RPMI7951 (cell line): ENCODE measurements at places on chromosomes 4 and X. TPM values are rescaled to one million over a fixed set of nuclear protein-coding genes. Genes with fewer than 3 reads are reported as not detected.

- DNase-seq = no peak
These were observed 33.0 kb downstream of the DRP2 start for GRCh38 chrX:101252634-101253033.

GRCh38 chr4:100268789-100269188, 78.5 kb upstream of the DDIT4L start:
- DNase-seq = no peak

GRCh38 chr4:137266511-137266910, 265.8 kb downstream of the PCDH18 start:
- DNase-seq = peak; percentile 16

GRCh38 chr4:173057442-173057841, 111.2 kb upstream of the GALNT7 start:
- DNase-seq = peak; percentile 38

GRCh38 chr4:48909697-48910096, 3.1 kb upstream of the OCIAD2 start:
- peak; percentile 95 for DNase-seq

GRCh38 chrX:139026406-139026805, 314.9 kb upstream of the FGF13 start:
- no peak for DNase-seq

The BTK gene
- not detected in 2 replicates for total RNA-seq

The PLP1 gene
- total RNA-seq = 3.1 and 3.3 TPM in 2 replicates

GRCh38 chr4:140103676-140104075, 50.3 kb downstream of the MAML3 start:
- DNase-seq = peak; percentile 66

- peak; percentile 14 for DNase-seq
These were observed 103.6 kb upstream of the ADGRG2 start for GRCh38 chrX:19225909-19226308.

The TMEM156 gene
- 0.12 and 0.49 TPM in 2 replicates for total RNA-seq

The GAGE2A gene
- 1.3 TPM in 1 of 2 replicates, not detected in the other for total RNA-seq

DNA sequence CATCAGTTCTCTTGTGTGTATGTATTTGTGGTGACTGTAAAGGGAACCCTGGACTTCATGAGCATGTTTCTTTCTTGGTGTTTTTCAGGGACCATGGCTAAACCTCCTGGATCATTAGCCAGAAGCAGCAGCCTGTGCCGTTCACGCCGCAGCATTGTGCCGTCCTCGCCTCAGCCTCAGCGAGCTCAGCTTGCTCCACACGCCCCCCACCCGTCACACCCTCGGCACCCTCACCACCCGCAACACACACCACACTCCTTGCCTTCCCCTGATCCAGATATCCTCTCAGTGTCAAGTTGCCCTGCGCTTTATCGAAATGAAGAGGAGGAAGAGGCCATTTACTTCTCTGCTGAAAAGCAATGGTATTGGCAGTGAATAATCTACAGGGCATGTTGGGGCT, 157.0 kb downstream of the STIM2 start:
- DNase-seq = no peak

The DGKK gene
- total RNA-seq = not detected in 2 replicates

- DNase-seq = no peak
These were observed 95.4 kb downstream of the PTTG2 start for GRCh38 chr4:38055566-38055965.

DNA sequence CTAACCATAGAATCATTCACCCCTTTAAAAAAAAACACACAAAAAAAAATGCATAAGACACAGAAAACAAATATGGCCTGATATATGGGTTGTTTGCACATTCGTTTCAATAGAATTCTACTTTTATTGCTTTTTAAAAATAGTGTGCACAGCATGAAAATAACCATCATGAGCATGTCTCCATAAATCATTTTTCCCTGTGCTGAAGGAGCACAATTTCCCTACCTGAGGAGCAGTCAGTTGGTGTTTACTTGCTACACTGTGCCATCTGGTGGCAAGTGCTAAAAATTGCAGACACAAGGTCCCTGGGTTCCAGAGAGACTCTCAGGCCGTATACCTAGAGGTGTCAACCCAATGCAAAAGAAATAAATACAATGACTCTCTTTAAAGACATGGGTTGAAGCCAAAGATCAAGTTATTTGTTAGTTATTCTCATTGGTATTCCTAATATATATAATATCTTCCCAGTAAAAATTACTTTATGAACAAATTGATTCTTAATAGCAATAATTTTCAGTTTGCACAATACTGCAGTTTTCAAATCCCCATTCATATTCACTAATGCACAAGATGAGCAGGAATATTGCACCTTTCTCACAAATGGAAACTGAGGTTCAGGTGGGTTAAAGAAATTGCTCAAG, 551.4 kb downstream of the IQCM start:
- DNase-seq = peak; percentile 23

- no peak for DNase-seq
These were observed 180.1 kb downstream of the RAPGEF2 start for GRCh38 chr4:159282944-159283343.

GRCh38 chr4:175996206-175996605, 69.4 kb upstream of the WDR17 start:
- no peak for DNase-seq

The ARHGEF6 gene
- total RNA-seq = 3.5 and 3.7 TPM in 2 replicates

GRCh38 chr4:126800575-126801141, 832.1 kb upstream of the INTU start:
- DNase-seq = peak; percentile 45
